B cell (primary cell): ENCODE measurements at places on chromosomes 5 and 9. TPM values are rescaled to one million over a fixed set of nuclear protein-coding genes. Genes with fewer than 3 reads are reported as not detected.

- DNase-seq, result peak; percentile 51
These were observed 3.8 kb upstream of the STC2 start for GRCh38 chr5:173331956-173332479.

The GHR gene
- total RNA-seq, result not detected in 2 replicates

DNA sequence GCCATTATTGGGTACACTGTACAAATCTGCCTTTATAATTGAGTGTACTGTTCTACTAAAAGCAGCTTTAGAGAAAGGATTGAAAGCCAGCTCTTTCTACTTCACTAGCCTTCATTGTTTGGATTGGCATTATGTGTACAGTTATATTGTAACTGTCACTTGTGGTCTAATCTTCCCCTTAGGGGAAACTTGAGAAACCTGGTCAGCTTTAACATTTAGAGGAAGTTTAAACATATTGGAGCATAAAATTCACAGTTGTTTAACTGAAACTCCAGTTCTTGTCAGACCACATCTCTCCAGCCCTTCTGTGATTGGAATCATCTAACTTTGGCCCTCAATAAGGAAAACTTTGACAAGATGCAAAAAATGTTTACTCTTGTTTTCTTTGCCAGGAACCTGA is 24.6 kb downstream of the PIK3R1 start:
- peak; percentile 59 for DNase-seq

- DNase-seq, result no peak
These were observed 170.3 kb downstream of the PDZD2 start for GRCh38 chr5:31809050-31809870.

DNA sequence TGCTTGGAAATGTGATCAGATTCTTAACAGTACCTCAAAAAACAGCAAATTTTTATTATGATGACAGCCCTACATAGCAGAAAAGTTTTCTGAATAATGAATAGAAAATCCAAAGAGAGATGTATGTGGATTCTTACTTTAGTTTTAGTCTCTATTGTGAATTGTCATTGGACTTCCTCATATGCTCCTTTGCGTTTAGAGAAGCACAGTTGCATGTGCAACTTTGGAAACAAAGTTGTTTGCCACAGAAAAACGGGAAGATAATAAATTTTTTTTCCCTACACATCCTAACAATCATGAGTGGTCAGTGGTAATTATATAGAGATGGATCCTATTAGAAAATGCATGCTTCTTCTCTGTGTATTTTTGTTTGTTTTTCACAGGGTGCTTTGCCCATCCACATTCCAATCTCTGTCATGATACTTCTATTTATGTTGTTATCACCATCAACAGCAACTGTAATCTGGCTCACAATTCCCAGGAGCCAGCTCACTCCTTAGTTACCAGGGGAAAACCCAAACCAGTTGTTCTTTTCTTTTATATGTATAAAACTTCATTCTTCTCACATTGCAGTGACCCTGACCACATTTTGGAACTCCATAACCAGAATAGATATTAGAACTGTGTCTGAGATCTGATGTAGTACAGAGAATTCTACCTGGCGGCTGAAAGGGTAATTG is 118.7 kb downstream of the NDUFS4 start:
- no peak for DNase-seq

The OGN gene
- not detected in 2 replicates for total RNA-seq

The PCDH12 gene
- total RNA-seq, result not detected in 2 replicates

GRCh38 chr5:165837286-165837685 is 2331.9 kb downstream of the MAT2B start:
- no peak for DNase-seq

DNA sequence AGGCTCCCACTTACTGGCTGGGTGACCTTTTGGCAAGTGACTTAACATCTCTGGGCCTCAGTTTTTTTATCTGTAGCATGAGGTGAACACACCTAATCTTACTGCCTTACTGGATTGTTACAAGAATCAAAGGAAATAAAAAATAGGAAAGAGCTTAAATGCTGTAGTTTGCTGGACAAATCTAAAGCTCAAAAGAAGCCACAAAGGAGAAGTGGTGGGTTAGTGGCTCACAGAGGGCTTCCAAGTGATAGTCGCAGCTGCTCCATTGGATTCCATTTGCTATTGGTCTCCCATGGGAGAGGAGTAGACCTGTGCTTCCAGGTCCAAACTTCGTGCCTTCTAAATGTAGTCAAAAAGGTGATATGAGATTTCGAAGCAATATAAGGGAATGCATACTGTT is 123.6 kb downstream of the SEMA6A start:
- no peak for DNase-seq

The HEMGN gene
- not detected in 2 replicates for total RNA-seq

The PCDHGA12 gene
- total RNA-seq, result 1.6 and 2.8 TPM in 2 replicates

- DNase-seq, result no peak
These were observed at the start of gene ECSCR for GRCh38 chr5:139462586-139463276. Gene ECSCR, minus strand, starts transcription at chr5:139462743. Its CDS starts 73 bp downstream, at chr5:139462670.

DNA sequence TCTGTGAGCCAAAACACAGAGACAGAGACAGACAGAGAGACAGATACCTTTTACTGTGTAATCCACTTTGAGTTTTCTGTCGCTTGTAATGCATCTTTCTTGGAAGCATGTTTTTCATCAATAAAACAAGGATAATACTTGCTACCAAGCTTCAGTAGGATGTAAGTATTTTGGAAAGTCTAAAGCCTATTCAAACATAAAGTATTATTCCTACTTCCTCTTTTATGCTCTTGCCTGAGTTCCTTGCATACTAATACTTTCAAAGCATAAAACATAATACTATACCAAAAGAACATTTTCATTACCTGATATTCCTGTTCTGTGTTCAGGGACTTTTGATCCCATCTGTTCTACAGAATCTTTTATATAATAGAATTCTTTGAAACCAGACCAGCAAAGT is 64.5 kb upstream of the SLC30A5 start:
- no peak for DNase-seq

DNA sequence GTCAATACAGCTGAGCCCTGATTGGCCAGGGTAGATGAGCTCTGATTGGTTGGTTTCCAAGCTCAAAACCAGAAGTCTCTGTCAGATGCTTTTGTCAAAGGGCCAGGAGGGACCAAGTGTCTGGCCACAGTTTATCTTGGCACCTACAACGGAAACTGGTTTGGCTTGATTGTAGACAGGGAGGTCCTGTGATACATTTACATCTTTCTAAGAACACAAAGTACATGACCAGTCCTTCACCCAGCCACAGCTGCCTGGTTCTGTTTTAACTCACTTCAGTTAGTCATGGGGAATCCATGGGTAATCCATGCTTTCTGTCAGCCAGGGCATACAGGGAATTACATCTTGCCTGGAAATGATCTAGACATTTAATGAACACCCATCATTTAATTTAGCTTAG is 171.2 kb downstream of the SLC12A2 start:
- DNase-seq, result no peak

The IFT74 gene
- 19.1 and 22.6 TPM in 2 replicates for total RNA-seq

- no peak for DNase-seq
These were observed 424.3 kb downstream of the SEMA5A start for GRCh38 chr5:9121597-9121996.

- DNase-seq, result peak; percentile 53
These were observed 427 bp downstream of the PCYOX1L start for GRCh38 chr5:149358294-149358651.

DNA sequence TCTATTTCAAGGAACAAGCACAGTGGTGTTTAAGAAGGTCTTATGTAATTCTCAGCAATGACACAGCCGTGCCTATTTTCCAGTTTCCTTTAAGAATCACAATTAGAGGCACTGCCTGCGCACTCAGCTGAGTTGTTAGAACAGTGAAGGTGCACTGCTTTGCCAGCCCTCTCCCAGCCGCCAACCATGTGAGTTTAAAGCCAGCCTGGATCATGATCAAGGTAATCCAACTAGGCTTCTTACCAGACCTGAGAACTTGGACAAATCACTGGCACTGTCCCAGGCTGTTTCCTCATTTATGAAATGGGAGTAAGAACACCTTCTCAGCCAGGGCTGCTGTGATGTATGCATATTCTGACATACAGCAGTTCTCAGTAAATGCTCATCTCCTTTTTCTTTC is 99.6 kb downstream of the ASTN2 start:
- DNase-seq, result no peak

The RANBP3L gene
- not detected in 2 replicates for total RNA-seq

- no peak for DNase-seq
These were observed 6.7 kb downstream of the GAPT start for GRCh38 chr5:58497921-58498320.

The CEP72 gene
- total RNA-seq, result 30.0 and 32.9 TPM in 2 replicates

The NIPAL4 gene
- 3.1 and 4.6 TPM in 2 replicates for total RNA-seq

The EQTN gene
- total RNA-seq, result 0.95 TPM in 1 of 2 replicates, not detected in the other

GRCh38 chr9:135673941-135674340 is 10.8 kb downstream of the LCN9 start:
- no peak for DNase-seq

DNA sequence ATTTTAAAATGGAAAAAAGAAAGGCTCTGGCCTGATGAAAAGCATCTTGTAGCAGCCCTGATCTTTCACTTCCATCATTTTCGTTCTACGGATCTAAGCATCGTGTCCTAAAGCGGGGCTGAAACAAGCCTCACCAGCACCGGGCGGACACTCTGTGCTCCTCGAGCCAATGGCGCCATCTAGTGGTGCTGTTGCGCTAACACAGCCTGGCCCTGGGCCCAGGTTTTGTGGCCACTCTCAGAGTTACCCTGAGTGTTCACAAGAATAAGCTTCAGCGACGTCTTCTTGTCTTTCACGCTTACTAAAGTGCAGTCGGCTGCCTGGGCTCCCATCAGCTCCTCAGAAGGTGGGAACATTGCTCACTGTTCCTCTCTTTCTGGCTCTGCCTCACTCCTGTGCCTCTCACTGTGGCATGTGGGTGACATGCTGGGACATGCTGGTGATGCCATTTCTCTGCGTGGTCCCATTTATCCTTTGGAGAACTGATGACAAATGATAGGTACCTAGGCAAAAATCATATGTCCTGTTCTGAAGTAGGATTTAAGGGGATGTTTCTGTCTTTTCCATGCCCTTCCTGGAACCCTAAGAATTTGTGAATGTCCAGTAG is 32.7 kb downstream of the DMRT3 start:
- peak; percentile 74 for DNase-seq

The UNC13B gene
- total RNA-seq, result 0.25 and 0.32 TPM in 2 replicates

The HAPLN1 gene
- total RNA-seq, result not detected in 2 replicates

The TEK gene
- total RNA-seq, result not detected in 2 replicates

The GPR150 gene
- 0.27 and 0.34 TPM in 2 replicates for total RNA-seq
